ENCODE measurements at places on chromosomes 12 and 14. TPM values are rescaled to one million over a fixed set of nuclear protein-coding genes. Genes with fewer than 3 reads are reported as not detected.

DNA sequence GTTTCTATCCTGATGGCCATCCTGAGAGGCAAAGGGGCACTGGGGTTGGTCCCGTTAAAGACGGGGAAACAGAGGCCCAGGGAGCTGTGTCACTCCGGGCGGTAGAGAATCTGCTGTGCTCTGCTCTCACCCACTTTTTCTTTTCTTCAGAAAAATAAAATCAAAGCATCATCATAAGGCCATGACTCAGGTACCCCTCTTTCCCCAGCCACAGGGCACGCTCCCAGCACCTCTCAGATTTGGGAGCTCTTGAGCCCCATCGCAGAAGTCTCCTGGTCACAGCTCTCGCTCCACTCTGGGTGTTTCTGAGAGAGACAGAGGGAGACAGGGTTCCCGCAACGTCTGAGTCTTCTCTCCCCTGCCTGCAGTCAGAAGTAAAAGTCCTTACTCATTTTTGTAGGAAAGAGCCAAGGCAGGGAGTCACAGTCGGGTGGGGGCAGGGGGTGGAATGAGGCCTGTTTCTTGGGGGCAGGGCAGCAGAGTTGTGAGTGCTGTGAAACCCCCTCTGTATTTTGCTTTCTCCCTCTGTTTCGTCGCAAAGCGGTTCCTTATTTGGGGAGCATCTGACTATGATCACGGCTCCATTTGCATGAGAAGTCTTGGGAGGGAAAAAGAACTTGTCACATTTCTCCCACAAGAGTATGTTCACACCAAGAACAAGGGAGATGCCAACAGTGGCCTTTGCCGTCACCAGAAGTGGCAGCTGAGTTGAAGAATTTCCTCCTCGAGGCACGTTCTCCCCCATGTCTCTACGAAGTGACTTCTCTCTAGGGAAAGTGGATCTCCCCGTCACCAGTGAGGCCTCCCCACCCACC is 139.0 kb downstream of the BCL11B start:
- no peak for DNase-seq

DNA sequence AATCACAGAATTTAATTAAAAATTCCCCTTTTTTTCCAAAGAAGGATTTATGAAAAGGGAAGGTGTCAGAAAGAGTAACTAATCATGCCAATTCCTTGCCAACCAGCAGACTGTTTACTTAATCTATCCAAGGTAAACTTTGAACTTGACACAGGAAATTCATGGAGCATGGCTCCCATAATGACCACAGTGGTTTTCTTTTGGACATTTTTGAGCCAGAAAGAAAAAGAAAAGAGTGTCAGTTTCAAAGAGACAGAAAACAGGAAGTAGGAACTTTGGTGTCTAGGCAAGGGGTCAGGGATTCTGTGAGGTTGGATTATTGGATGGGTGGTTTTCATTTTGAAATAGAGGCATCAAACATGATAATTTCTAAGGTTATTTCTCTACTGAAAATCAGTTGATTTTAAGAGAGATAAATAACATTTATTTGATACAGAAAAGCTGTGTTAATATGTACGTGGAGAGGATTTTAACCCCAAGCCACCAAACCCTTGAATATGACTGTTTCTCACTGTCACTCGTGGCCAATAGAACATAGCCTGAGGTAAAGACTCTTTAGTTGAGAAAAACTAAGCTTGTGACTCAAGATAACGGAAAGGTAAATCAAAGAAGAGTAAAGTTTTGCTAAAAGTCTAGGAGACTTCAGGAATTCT is 196.1 kb downstream of the TTC6 start:
- no peak for DNase-seq

The LUM gene
- 54.9 TPM for total RNA-seq

The CFAP54 gene
- total RNA-seq, result 0.22 TPM

The PPP1R36 gene
- total RNA-seq, result not detected

The FOXN4 gene
- total RNA-seq, result not detected

The SRRM4 gene
- total RNA-seq, result 0.43 TPM

The LAG3 gene
- total RNA-seq, result 0.24 TPM

Data from Right ventricle myocardium inferior (tissue), 1 donor.